ENCODE measurements at places on chromosomes 5 and 9.

DNA sequence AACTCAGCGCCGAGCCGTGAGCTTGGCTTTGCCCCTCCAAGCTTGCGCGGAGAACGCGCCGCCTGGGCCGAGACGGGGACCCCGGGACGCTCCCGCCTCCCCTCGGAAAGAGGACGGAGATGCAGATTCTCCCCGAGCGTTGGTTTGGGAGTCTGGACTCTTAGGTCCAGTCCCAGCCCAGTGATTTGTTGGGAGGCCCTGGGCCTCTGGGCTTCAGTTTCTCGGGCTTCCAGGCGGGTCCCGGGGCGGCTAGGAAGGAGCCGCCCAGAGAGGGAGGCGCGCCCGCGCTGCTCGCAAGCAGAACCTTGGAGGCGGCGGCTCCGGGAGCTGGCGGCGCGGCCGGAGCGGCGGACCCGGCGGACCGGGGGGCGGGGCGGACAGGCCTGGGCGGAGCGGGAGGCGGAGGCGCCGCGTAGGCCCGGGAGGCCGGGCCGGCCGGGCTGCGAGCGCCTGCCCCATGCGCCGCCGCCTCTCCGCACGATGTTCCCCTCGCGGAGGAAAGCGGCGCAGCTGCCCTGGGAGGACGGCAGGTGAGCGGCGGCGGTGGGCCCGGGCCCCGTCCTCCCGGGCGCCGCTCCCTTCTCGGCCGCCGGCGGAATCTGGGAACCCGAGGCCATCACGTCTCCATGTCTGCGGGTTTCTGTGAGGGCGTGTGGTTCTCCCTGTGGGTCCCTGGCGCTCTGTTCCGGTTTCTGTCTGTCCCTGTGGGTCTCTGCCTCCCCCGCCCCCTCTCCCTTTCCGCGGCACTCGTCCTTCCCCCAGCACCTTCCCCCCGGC, at the start of gene B4GALT7:
TSS of gene B4GALT7 (plus strand) at position 402 of the 777 bp plus-strand sequence. CDS start at position 481, 79 bp downstream.
- DNase-seq: peak; percentile 20

- no peak for DNase-seq
Observed at GRCh38 chr9:125812403-125812802, 65.2 kb downstream of the PBX3 start.

- DNase-seq: no peak
Observed at GRCh38 chr5:171537923-171538537, 118.6 kb downstream of the FGF18 start.

DNA sequence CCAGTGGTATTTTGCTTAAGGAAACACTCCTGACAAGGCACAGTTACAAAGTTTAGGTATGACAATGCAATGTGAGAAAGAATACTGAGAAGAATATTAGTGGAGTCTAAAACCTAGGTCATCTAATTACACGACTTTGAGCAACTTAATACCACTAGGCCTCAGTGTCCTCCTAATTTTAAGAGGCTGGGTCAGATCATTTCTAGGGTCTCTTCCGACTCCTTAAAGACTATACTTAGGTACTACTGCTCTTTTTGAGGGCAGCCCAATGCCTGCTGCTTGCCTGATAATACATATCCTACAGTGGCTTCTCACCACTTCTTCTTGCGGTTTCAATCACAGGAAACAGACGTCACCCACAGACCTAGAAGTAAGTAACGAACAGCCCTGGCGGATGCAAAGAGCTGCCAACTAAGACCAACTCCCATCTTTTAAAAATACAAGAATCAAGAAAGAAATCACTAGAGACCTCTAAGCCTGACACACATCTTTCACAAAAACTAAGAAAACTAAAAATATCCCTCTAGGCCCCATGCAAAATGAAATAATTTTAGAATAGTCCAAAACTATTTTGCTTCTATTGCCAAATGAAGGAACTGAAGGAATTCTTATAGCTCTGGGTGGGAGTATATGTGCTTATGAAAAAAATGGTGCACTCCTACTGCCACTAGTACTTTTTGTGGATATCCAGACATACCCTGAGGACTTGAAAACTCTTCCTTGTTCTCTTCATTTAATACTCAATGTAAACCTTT, 13.1 kb downstream of the DIAPH1 start:
- no peak for DNase-seq

- DNase-seq: peak; percentile 16
Observed at GRCh38 chr5:180070756-180071530, 616 bp downstream of the RNF130 start.

DNA sequence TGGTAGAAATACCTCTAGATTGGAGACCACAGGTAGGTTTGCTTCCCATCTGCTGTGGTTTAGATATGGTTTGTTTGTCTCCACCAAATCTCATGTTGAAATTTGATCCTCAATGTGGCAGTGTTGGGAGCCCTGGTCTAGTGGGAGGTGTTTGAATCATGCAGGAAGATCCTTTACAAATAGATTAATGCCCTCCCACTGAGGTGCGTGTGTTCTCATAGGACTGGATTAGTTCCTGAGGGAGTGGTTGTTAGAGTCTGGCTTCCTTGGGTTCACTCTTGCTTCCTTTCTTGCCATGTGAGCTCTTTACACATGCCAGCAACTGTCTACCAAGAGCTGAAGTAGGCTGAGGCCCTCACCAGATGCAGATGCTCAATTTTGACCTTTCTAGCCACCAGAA, 391.1 kb upstream of the GRIA1 start:
- DNase-seq: no peak

GRCh38 chr9:13034694-13035002, 244.8 kb downstream of the MPDZ start:
- DNase-seq: peak; percentile 64

DNA sequence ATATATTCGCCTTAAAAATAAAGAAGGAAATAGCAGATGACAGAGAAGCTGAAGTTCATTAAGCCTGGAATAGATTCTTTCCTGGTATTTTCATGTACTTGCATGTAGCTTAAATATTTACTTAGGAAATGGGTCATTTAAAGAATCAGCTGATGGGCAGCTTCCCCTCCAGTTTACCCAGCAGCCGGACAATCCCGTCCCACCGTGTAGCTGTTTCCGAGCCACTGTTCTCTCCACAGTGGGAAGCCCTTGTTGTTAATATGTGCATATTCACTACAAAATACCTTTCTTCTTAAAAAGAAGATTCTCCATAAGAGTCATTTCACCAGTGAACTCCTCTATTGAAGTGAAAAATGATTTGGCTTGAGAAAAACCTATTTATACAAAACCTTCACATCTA, 187.0 kb downstream of the FANCC start:
- DNase-seq: no peak

DNA sequence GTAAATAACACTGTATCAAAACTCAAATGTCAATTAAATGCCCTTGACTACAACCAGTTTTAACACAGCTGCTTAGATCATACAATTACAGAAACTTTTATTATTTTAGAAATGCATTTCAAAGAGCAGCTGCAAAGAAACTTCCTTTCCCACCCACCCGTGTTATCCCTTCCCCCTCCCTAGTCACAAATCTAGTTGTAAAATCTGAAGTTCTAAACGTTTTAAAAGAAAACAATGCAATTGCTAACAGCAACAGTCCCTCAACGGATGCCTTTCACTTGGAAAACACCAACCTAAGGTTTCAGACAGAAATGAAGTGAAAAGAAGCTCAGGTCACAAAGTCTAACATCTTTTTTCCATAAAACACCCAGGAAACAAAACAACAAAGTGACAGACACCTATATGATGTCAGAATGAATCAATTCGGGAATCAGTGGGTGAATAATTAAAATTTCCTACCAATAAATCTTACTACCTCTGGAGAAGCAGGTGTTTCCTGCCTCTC, 100.3 kb downstream of the FBXW11 start:
- no peak for DNase-seq

- DNase-seq: no peak
Observed at GRCh38 chr5:150481972-150482406, 25.9 kb upstream of the NDST1 start.

- no peak for DNase-seq
Observed at GRCh38 chr5:74801941-74802340, 34.9 kb downstream of the NSA2 start.

Data from DMS79 treated with DMSO at 0.1 percent for 48 hours (cell line).